ENCODE measurements at places on chromosomes 7 and 10.

DNA sequence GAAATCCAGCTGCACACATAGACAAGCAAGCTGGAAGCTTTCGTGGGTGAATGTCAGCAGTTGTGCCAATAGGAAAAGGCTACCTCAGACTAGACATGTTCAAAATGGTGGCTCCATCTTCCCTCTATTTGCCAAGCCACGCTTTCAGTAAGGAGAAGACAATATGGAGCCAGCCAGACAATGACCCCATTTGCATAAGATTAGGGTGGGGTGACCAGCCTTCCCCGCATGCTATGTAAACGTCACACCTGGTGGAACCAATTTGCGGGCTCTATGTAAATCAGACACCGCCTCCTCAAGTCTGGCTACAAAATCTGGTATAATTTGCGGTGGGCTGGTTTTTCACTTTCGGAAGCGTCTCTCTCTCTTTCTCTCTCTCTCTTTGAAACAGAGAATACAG lies 297.4 kb upstream of the PCDH15 start:
- DNase-seq = no peak

DNA sequence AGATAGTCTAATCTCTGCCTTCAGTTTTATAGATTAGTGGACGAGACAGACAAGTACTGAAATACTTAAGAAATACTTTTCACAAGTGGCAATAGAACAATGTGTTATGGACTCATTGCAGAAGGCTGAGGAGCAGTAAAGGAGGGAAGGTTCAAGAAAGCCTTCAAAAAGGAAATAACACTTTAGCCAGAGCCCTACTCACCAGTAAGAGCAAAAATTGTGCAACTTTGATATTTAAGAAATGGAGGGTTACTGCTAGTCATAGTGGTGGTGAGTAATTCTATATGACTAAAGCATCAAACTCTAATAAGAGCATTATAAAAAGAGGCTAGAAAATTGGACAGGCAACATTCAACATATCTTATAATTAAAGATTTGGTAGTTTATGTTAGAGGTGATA lies 28.8 kb downstream of the PTPN12 start:
- peak; percentile 40 for DNase-seq

DNA sequence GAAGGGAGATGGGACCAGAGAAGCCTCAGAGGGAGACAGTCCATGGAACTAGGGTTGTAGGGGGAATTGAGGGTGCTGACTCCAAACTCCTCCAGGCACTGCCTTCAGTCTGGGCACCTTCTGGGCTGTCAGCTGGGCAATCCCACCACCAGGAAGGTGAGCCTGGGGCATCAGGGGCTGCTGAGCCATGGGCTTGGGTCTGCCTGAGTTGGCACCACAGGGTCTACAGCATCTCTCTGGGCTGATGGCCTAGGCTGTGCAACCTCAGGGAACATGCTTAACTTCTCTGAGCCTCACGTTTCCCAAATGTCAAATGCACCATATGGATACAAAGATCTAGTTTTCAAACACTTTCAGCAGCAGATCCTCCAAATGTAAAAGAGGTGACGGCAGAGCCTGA lies 46.8 kb upstream of the PRLHR start:
- DNase-seq = no peak

GRCh38 chr10:78139341-78139740 lies 105.7 kb downstream of the RPS24 start:
- DNase-seq = no peak

GRCh38 chr7:29042824-29043231 lies 84.7 kb upstream of the TRIL start:
- no peak for DNase-seq

DNA sequence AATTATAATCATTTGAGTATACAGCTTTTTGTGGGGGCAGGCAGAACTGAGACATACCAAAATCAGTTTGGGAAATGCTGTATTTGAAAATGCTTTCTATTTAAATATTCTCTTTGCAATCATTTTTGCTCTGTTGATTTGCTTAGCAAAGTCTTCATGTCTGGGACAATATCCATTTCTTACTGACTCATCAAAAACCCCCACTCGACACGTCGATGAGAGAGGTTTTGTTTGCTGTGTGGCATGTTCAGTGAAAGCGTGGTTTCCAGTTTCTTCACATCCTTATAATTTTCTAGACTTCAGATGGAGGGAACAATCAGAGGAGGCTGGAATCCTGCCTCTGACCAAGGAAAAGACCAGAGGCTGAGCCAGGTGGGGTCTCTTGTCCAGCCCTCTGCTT lies 28.9 kb downstream of the HTRA1 start:
- DNase-seq = no peak

DNA sequence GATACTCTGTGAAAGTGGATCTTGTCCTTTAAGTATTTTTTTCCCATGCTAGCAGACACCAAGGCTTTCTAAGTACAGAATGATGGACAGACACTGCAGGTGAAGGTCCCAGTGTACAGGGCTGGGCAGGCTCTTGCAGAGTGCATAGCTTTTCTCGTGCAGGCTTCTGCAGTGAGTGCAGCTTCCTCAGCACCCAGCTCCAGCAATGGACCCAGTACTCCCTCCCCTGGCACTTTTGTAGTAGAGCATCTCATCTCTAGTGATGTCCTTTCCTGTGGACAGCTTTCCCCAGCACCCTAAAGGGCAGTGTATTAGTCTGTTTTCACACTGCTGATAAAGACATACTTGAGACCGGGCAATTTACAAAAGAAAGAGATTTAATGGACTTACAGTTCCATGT lies 104.3 kb downstream of the CUL2 start:
- DNase-seq = no peak

DNA sequence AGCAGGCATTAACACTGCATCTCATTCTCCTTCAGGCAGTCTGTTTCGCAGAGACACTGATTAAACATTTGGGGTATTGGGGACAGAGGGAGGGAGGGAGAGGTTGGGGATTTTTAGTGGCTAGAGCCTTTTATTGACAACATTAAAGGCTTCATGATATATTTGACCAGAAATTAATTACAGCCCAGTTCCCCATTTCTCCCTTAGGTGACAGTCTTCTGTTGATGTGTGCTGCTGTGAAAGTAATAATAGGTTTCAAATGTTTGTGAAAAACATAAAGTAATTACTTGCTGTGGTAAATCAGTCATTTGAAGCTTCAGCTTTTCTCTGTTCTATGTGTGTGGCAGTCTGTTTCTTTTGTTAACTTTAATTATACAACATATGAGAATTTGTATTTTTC lies 105.3 kb upstream of the LRGUK start:
- DNase-seq = no peak

DNA sequence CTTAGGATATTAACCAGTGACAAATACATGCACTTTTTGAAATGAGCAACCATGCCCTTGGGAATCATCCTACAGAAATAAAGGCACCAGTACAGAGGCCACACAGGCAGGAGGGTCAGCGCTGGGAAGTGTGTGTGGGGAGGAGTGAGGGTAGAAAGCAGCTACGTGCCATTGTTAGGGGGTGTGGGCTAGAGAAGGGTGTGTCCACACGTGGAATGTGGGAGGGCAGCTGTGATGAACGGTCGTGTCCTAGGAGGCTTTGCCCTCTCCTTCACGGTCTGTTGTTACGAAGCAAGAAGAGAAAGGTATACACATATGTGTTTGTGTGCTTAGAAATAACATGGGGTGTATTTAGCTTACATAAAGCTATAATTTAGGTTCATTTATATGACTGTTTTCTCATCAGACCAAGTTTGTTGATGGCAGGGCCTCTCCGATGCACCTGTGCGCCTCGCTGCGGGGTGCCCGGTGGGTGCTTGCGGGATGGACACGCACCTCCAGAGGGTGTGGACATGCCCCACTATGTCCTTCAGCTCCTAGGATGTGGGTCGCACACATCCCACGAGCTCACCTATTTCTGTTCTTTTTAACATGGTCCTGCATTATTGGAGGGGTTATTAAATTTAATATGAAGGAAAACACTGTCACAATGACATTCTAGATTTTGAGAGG lies 16.9 kb upstream of the GET4 start:
- DNase-seq = no peak

DNA sequence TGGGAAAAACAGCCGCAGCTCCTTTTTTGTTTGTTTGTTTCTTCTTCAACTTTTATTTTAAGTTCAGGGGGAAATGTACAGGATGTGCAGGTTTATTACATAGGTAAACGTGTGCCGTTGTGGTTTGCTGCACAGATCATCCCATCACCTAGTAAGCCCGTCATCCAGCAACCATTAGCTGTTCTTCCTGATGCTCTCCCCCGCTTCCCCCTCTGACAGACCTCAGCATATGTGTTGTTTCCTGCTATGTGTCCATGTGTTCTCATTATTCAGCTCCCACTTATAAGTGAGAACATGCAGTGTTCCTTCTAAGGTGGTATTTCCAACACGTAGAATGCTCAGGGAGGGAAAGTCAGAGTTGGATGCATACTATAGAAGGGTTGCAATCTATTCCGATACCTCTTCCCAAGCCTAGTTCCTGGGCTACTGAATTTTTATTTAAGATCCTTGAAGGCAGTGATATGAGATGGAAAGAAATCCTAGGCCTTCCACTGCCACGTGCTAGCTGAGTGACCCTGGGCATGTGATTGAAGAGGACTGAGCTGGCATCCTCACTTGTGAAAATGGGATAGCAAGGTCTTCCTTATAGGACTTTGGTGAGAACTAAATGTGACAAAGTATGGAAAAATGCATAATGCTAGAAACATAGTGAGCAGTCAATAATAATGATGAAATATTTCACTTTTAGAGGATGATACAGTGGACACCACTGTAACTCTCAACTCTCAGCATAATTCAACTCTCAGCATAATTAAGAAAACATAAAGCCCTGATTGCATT lies 278.5 kb downstream of the REEP3 start:
- no peak for DNase-seq

- DNase-seq = no peak
These were observed 16.9 kb upstream of the KNDC1 start for GRCh38 chr10:133143200-133143533.

DNA sequence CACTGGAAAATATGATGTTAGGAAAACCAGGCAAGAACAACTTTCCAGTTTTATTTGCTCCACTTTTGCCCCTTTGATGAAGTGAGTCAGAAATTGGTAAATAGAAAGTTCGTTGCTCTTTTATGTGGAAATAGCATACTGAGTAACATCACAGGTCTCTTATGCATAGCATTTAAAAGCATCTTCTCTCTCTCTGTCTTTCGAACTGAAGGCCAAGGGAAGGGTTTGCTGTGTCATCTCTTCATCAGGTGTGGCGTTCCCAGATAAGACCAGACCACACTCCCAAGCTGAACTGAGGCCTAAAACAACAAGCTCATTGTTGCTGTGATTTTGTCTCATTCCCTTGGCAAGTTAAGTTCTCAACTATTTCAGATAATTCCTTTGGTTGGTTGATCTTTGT lies 131.8 kb upstream of the GRB10 start:
- no peak for DNase-seq

- no peak for DNase-seq
These were observed 424.5 kb upstream of the LRRTM3 start for GRCh38 chr10:66501356-66501755.

GRCh38 chr7:112356596-112356995 lies 93.7 kb upstream of the IFRD1 start:
- DNase-seq = no peak

DNA sequence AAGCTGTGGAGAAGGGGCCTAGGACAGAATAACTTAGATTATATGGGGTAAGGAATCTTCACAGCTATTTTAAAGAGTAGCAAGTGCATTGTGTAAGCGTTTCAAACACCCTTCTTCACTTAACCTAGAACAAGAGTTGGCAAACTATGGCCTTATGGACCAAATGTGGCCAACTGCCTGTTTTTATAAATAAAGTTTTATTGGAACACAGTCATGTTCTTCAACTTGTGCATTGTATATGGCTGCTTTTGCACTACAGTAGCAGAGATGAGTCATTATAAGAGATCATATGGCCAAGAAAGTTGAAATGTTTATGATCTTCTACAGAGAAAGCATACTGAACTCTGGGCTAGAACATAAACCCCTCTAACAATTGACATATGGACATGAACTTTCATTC lies 187.8 kb downstream of the ETV1 start:
- DNase-seq = no peak

DNA sequence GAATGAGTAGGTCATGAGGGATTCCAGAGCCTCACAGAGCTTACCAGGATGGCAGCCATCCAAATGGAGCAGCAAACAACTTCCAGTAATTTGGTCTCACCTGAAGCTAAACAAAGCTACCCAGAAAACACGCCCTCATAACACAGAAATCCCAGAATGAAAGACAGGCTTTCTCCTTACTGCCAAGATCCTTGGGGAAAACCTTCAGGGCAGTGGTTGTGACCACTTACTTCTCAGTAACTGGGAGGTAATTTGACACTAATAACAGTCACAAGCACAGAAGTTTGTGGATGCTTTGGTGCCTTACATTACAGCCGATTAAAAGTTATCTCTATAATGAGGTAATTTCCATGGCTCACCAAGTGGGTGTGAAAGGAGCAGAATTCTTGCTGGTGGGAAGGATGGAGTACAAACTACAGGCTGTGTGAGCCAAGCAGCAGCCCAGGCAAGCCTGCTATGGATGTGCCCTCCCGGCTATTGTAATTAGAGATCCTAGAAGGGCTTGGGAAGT lies 10.4 kb downstream of the WDR91 start:
- DNase-seq = no peak

GRCh38 chr10:43903451-43903850 lies 254.8 kb upstream of the ZNF32 start:
- no peak for DNase-seq

DNA sequence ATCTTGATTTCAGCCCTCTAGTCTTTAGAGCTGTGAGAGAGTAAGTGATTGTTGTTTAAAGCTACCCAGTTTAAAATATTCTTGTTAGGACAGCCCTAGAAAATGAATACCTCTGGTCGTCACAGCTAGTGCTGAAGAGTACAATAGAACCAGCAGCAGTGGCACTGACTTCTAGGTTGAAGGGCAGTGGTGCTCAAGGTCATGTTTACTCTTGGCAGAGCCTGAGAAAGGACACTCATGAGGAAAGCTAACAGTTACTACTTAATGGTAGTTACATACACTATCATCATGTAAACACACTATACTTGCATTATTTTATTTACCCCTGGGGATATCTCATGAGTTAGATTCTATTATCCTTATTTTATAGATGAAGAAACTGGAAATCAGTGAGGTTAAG lies 323.0 kb downstream of the SH2D4B start:
- no peak for DNase-seq

DNA sequence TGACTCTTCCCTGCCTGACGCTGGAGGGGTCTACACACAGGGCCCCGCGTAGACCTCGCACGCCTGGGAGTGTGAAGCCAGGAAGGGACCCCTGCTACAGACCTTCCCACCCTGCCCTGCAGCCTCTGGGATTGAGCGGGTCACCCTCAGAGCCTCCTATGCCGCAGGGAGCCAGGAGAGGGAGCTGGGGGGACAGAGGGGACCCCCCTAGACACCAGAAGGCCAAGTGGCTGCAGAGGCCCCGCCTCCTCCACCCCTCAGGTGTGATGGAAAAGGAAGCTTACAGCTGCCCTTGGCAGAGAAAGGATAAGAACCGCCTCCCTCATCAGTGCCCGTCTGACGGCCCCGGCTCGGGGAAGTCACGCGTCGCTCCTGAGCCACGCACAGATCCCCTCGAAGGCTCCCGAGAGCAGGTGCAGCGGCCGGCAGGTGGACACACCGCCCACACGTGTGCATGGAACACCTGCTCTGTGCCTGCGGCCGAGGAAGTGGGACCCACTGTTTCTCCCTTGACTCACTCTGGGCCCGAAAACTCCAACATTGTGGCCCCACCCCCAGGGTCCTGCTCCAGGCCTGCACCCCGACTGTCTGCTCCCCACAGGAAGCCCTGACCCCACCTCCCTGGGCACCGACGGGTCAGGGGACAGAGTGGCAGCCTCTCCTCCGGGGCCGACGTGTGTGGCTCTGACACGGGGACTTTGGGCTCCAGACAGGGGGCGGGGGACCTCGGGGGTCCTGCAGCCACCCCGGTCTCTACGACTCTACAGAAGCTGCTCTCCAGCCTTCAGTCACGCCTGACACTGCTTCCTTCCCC lies 73.3 kb downstream of the MICALL2 start:
- DNase-seq = no peak

All from suppressor macrophage (primary cell).